ENCODE measurements at places on chromosomes 6 and 20.

- DNase-seq = no peak
These were observed 22.1 kb downstream of the SCP2D1 start for GRCh38 chr20:18835466-18836256.

- no peak for DNase-seq
These were observed 52.6 kb downstream of the E2F3 start for GRCh38 chr6:20454204-20454824.

GRCh38 chr20:25048519-25048952, 9.4 kb downstream of the ACSS1 start:
- DNase-seq = no peak

GRCh38 chr20:13094976-13095375, 86.2 kb downstream of the SPTLC3 start:
- DNase-seq = no peak

GRCh38 chr6:150229436-150230163, 86.8 kb downstream of the PPP1R14C start:
- DNase-seq = no peak

DNA sequence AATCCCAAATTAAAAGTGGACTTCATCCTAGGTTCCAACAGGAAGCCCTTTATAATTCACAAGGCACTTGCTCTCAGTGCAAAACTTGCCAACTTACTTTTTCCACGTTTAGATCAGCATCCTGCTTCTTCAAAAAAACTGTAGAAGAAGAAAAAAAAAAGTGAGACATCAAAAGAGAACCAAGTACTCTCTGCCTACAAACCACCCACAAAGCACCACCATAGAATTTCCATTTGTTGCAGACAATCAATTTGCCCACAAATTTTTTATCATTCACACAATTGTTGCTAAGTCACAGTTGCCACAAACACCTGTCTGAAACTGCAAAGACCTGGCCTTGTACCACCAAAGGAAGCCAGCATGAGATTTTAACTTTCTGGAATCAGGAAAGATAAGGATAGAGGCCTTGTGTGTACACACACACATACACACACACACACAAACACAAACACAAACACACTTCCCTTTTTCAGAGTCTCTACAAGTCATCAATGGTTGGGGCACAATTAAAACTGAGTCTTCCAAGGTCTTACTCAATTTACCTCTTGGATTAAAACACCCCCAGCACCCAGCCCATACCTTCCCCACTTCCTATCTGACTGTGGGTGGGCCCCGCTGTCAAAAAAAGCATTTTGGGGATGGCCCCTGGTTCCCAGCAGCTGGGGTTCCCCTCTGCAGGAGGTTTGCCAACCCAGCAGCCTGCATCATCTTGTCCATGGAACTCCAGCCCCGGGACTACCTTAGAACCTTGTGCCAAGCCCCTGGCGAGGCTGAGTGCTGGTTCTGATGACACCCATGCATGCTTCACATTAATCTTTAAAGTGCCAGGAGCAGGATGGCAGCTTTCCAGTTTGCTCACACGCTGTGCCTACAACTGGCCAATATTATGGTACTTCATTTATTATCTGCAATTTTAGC, 26.5 kb downstream of the FYN start:
- DNase-seq = no peak

All from esophagus muscularis mucosa (tissue), 4 donors.